ENCODE measurements at places on chromosomes 7 and 10.
A peak's percentile ranks its signal among the peaks of the same experiment; 100 is the strongest.

DNA sequence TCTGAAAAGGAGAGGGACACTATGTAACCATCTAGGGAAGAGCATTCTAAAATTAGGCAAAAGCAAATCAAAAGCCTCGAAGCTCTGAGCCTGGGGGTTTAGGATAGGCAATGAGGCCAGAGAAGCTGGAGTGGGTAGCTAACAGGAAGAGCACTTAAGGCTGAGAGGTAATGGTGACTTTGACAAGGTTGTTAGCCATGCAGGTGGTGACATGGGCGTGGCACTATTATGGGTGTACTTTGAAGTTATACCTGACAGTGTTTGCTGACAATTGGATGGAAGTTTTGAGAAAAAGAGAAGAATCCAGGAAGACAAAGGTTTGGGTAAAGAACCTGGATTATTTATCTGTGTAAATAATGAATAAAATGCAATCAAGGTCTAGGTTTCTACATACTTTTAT is 383.0 kb upstream of the SEMA3C start:
- DNase-seq, result no peak

GRCh38 chr7:127253281-127254162 is 781 bp upstream of the GRM8 start:
- DNase-seq, result peak; percentile 75

DNA sequence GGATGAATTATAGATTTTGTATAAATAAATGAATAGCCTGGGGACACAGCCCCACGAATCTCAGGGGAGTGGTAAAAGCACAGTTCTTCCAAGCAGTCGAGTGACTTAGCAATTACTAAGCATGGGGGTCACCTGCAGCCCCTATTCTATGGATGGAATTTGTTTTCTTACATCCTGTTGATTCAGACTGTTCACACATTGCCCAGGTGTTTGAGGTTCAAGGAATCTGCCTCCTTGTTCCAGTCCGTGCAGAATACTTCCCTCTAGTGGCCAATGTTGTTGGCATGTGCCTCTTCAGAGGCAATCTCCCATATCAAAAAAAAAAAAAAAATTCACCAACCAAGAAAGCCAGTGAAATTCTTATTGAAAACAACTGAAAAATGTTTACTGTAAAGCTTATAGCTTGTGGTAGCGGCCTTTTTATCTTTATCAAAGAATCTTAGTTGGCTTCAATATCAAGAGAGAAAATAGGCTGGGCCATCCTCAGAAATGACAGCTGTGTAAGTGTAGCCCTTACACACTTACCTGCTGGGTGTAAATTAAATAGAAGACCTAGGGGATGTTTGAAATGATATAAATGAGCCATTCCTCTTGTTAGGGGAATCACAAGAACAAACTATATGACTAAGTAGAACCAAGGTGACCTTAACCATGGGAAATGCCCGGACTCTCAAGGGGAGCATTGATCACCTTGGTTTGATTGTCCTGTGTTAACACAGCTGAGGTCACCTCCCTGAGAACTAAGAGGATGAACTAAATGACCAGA is 7.8 kb downstream of the LIPM start:
- peak; percentile 67 for DNase-seq

DNA sequence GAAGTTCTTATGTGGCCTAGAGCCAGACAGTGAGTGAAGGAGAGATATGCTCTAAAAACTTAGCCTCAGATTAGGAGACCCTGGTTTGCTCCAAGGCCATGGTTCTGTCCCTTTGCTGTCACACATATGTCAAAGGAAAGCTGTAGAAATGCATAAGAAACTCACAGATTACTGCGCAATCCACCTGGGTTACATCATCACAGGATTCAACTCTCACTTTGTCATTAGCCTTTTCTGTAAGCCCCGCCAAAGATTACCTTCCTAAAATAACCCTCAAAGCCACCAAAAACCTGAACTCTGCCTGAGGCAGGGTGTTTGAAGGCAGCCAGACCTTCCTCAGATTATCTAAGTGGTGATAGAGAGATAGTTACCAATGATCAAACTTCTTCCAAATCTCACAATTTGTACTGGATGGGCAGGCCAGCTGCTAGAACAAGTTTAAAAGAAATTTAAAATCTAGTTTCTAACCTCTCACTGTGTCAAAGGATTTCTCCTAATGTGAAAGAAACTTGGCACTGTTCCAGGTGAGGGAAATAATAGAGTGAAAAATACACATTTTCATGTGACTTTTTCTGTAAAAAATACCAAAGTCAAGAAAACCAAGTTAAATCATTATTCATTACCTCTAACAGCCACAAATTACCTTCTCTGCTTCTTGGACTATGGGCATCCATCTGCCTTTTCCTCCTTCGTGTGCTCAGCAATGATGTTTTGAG is 567.2 kb downstream of the SUGCT start:
- DNase-seq, result no peak

DNA sequence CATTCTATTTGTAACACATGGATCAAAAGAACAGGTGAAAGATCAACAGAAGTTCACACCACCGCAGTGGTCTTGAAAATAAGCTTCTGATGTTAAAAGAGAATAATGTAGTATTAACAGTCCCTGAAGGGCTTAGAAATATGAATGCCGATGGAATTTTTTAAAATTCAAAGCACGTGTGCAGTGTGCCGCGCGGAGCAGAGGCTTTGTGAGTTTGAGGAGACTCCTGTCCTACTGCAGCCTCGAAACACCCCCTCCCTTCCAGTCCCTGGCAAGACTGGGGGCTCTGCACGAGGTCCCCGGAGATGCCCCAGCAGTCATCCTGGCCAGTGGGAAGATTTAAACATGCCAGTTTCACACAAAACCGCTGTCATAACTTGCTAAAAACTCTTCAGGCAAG is 196.6 kb downstream of the DIP2C start:
- DNase-seq, result no peak

GRCh38 chr10:79314761-79315601 is 32.3 kb upstream of the PPIF start:
- no peak for DNase-seq

DNA sequence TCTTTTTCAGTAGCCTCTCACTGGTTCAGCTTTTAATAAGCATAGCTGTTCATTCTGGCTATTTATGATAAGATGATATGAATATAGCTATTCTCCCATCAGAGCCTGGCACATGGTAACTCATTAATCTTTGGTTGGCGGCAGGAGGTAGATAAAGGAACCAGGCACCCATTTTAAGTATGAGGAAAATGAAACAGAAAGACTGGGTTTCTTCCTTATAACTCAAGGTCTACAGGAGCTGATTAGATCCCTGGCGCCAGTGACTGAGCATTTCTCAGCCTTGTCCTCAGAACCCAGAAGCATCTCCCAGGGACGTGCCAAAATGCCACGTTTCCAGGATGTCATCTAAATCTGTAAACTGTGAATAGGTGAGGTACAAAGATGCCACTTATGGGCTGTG is 141.9 kb downstream of the TCF7L2 start:
- DNase-seq, result no peak

DNA sequence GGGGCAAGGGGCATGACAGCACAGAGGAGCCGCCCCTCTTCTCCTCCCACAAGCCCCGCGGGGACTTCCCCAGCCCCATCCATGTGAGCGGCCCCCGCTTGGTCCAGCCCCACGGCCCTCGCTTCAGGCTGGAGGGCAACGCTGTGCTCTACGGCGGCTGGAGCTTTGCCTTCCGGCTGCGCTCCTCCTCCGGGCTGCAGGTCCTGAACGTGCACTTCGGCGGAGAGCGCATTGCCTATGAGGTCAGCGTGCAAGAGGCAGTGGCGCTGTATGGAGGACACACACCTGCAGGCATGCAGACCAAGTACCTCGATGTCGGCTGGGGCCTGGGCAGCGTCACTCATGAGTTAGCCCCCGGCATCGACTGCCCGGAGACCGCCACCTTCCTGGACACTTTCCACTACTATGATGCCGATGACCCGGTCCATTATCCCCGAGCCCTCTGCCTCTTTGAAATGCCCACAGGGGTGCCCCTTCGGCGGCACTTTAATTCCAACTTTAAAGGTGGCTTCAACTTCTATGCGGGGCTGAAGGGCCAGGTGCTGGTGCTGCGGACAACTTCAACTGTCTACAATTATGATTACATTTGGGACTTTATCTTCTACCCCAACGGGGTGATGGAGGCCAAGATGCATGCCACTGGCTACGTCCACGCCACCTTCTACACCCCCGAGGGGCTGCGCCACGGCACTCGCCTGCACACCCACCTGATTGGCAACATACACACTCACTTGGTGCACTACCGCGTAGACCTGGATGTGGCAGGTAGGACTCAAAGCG is 5.1 kb downstream of the AOC1 start:
- DNase-seq, result no peak

DNA sequence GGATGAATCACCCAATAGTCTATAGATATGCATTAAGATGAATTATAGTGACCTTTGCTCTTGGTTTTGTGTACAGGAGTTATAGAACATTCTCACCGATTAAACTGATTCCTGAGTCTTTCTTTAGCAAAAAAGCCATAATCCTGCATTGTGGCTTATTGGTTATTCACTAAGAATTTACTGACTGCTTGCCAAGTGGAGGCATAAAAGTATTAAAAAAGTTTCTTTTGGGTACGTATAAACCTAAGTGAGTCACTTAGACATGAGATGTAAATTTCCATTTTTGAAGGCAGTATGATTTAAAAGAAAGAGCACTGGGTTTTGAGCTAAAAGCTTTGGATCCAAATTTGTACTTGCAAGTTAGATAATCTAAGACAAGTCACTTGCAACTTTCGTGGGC is 100.7 kb downstream of the CDK6 start:
- DNase-seq, result no peak

DNA sequence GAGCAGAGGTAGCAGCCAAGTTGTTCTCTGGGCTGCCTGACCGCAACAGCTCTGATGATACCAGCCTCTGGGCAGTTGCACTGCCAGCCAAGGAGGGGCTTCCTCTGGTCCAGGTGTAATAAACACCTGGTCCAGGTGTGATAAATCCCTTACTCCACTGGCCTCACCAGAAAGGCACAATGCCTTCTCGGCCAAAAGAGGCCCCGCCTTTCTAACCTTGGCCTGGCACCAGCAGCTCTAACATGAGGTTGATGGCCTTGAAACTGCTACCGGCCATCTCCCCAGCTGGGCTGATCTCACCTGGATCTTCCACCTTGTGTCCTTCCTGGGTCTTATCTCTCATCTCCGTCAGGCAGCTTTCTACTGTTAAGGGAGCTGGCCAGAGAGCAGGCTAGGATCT is 45.5 kb upstream of the PDZD8 start:
- no peak for DNase-seq

- peak; percentile 49 for DNase-seq
Observed at GRCh38 chr7:108109221-108109908, 20.8 kb downstream of the LAMB4 start.

DNA sequence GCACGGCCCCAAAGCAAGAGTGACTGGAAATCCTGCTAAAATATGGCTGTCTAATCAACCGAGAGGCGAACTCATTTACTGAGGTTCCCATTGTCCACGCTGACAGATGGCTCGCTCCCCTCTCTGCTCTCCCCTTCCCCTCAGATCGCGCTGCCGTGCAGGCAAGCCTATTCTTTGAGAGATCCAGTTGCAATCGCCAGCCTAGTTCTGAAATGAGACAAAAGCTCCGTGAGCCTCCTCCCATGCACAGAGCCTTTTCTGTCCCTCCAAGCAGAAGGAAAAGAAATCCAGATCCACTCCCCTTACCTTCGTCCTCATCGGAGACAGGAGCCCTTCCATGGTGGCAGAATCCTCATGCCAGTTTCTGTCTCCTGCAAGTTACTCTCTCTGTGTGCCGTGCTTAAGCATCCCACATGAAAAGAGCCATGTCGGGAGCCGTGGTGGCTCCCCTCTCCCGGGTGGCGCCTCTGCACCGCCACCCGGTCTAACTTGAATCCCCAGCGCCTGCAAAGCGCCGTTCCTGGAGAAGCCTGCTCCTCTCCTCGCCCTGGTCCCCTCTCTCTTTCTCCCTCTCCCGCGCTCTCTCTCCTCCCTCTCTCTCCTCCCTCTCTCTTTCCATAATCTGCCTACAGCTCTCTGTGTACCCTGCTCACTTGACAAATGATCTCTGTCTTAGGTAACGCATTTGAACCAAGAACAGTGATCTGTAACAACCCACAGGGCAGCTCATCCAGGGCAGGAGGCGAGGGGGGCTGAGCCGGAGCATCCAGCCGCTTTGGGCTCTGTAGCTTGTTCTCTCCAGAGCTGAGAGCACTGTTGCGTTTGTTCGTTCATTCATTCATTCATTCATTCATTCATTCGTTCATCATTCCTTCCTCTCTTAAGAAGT is 156.8 kb downstream of the FRMD4A start:
- DNase-seq, result no peak

DNA sequence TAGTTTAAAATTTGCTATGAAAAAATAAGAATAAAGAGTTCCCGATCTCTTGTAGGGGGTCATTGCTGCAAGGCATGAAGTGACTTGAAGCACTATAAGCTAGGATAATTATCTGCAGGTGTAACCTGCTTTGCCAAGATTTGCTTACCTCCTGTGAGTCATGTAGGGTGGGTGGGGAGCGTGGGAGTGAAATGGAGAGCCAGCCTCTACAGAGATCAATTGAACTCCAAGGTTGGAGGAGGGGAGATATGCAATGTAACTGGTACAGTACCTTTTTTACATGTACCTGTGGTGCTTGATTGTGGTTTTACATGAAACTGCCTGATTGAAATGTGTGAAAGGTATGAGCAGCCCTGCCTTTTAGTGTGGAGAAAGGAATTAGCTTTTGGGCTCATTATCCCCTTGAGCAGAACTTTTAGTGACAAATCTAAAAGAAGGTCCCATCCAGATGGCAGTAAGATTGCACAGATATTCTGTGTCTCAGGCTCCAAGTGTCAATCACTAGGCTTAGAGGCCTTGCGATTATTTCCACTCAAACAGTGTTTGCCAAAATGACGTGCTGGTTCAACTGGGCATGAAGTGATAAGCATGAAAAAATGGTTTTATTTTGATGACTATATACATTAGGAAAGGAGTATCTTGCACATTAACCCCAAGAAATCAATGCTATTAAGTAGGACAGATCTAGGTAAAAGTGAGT is 138.6 kb upstream of the GRB10 start:
- DNase-seq, result no peak
